ENCODE measurements at places on chromosomes 7 and 10.

- no peak for DNase-seq
Measured at GRCh38 chr7:28570113-28570969, 158.0 kb downstream of the CREB5 start.

GRCh38 chr10:97450828-97451227 is 4.9 kb downstream of the ZDHHC16 start:
- DNase-seq: no peak

GRCh38 chr10:52956861-52957260 is 184.3 kb upstream of the MBL2 start:
- DNase-seq: no peak

- no peak for DNase-seq
Measured at GRCh38 chr10:6564367-6564766, 15.7 kb downstream of the PRKCQ start.

GRCh38 chr10:125817337-125817946 is 5.6 kb downstream of the UROS start:
- DNase-seq: no peak

GRCh38 chr7:14924398-14924797 is 21.8 kb upstream of the DGKB start:
- DNase-seq: no peak

DNA sequence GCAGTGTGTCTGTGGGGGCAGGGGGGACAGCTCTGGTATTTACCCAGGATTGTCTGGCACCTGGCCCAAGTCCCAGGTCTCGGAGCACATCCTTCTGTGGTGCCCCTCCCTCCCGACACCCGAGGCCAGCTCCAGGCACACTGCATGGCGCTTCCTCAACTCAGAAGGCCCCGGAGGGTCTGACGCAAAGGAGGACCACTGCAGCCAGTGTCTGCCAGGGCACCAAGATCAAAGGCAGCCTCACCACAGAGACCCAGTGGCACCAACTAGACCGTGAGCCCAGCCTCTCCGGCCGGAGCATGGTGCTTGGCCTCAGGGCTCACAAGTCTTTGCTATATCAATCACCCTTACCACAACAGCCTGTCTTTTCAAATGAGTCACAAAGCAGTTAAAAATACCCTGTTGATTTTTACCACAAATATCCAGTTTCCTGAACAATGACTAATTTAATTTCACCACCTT is 99.3 kb upstream of the DDC start:
- DNase-seq: no peak

- no peak for DNase-seq
Measured at GRCh38 chr10:110919971-110920881, 822 bp downstream of the SHOC2 start.

- no peak for DNase-seq
Measured at GRCh38 chr7:106050002-106050745, 61.9 kb downstream of the SYPL1 start.

DNA sequence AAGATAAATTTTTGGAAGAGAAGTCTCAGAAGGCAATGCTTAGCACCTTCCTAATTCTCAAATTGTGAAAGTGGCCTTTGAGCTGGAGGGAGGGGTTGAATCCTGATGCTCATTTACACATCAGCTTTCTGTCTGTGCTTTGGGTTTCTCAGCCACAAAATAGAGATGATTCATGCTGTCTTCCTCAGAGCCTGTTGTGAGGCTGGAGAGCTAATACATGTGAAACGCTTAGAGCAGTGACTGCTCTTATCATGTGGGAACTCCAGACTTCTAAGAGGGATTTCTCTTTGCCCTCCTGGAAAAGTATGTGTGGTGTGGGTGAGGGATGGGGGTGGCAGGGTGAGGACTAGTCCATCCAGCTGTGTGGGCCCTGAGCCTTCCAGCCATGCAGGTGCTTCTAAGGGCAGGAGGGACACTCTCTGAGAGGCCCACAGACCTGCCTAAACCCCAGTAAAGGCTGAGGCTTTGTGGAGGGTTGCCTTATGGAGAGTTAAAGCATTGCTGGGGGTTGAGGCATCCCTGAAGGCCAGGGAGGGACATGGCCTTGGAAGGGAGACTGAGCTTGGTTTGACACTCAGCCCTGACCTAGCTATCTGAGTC is 4.8 kb upstream of the EVX1 start:
- no peak for DNase-seq

- DNase-seq: no peak
Measured at GRCh38 chr7:2317556-2318293, 3.5 kb upstream of the SNX8 start.

- no peak for DNase-seq
Measured at GRCh38 chr7:151792086-151792485, 84.8 kb downstream of the PRKAG2 start.

DNA sequence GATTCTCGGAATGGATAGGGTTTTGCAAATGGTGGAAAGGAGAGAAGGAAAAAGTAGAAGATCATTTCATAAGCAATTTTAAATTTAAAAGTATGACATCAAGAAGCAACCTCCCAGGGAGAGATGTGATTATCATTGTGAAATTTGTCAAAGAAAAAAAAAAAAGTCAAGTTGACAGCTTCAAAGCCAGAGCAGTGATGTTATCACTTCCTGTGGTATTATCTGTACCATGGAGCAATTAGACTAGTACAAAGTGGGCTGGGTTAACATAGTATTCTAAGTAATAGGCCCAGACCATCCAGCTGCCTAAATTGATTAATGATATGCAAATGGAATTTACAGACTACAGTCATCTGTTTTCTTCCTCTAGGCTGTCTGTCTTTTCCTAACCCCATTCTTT is 84.0 kb upstream of the NPY start:
- no peak for DNase-seq

DNA sequence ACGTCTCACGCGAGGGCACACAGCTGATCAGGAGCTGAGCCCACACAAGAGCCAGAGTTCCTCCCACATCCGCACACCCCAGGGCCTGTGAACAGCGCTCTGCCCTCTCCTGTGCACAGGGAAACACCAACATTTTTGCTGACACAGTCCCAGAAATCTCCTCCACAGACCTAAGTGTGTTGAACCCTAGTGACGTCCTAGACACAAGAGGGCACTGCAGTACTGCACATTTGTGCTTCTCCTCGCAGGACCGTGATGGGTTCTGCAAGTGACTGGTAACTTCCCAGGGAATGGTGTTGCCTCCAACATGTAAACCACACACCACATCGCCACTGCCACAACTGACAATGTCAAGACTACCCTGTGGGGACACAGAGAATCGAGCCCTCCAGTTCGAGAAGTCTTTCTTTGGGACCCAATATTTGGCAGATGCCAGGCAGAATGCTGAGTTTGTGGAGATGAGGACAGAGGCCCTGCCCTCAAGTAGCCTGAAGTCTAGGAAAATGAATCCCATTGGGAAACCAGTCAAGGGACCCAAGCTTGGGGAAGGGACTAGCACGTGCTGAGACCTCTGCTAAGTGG is 170.3 kb downstream of the PAXIP1 start:
- DNase-seq: no peak

- DNase-seq: peak; percentile 63
Measured at GRCh38 chr7:131027287-131027773, 293.3 kb upstream of the KLF14 start.

DNA sequence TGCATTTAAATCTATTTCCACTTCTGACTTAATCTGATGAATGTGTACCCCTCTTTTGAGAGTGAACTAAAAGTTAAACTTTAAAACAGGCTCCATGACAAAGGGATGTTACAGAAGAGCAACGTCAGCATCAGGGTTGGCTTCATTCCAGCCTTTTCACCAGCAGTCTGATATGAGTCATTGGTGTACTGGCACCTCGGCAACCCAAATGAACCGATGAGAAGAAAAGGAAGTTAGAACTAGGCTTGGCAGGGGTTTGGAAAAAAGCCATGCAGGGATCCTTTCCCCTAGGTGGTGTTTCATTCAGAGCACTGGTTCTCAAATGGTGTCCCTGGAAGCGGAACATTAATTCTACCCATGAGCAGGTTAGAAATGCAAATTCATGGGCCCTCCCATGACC is 53.6 kb downstream of the SEC61G start:
- DNase-seq: no peak

GRCh38 chr10:80861882-80862281 is 324.2 kb downstream of the SH2D4B start:
- no peak for DNase-seq

DNA sequence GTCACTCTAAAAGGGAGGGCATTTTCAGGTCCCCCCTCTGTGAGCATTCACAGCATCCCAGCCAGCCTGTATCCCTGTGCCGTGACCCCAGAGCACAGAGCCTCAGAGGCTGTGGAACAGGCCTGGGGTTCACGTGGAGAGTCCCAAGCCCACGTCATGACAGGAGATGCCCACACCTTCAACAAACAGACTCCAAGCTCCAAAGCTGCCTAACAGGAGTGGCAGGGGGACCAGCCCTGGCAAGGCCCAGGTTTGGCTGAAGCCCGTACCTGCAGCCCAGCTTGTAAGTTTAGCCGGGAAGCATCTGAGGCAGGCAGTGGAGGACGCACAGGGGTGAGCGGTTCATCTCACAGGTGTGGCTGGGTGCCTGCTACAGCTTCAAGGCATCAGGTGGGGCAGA is 33.5 kb downstream of the LHPP start:
- DNase-seq: no peak

DNA sequence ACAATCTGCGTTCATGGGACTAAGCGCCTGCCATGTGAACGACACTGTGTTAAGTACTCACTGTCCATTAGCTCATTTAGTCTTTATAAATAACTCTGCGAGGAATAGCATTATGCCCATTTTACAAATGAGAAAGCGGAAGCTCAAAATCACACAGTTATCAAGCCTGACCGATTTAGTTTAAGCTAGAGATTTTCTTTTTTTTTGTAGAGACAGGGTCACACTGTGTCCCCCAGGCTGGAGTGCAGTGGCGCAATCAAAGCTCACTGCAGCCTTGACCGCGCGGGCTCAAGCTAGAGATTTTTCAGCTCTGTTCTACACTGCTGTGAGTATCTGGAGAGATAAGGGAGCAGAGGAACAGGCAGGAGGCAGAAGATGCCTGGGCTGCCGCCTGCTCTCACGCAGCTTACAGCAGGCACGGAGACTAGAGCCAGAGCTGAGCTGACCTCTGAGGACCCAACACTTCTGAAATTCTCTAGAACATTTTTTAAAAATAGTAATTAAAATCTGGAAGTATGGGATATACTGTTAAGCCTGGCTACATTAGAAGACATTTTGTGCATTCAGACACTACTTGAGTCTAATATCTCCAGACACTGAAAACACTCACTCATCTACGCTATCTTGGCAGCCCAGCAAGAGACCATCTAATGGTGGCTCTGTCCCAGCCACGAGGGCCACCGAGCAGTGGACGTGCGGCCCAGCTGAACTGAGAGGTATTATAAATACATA is 38.7 kb downstream of the GNA12 start:
- no peak for DNase-seq

GRCh38 chr7:7330997-7331396 is 148.7 kb downstream of the C1GALT1 start:
- no peak for DNase-seq

DNA sequence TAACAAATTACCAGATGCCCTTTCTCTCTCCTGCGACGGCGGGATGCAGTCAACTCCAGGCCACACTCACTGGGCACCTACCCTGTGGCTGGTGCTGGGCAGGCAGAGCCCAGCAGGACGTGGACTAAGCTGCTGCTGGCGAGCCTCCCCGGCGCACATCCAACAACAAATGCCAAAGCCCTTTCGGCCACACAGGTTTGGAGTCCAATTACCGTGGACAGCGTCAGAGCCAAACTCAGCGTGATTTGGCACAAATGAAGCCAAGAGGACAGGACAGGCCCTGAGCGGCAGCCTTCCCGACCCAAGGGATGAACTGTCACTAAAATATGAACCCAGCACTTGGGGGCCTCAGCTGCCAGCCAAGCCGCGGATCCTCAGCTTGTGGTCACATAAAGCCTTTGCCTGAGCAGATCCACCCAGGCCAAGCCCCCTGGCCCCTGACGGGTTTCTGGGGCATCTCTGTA is 28.4 kb downstream of the DAGLB start:
- DNase-seq: no peak

GRCh38 chr10:69633673-69634635 is 3.9 kb downstream of the FAM241B start:
- no peak for DNase-seq

DNA sequence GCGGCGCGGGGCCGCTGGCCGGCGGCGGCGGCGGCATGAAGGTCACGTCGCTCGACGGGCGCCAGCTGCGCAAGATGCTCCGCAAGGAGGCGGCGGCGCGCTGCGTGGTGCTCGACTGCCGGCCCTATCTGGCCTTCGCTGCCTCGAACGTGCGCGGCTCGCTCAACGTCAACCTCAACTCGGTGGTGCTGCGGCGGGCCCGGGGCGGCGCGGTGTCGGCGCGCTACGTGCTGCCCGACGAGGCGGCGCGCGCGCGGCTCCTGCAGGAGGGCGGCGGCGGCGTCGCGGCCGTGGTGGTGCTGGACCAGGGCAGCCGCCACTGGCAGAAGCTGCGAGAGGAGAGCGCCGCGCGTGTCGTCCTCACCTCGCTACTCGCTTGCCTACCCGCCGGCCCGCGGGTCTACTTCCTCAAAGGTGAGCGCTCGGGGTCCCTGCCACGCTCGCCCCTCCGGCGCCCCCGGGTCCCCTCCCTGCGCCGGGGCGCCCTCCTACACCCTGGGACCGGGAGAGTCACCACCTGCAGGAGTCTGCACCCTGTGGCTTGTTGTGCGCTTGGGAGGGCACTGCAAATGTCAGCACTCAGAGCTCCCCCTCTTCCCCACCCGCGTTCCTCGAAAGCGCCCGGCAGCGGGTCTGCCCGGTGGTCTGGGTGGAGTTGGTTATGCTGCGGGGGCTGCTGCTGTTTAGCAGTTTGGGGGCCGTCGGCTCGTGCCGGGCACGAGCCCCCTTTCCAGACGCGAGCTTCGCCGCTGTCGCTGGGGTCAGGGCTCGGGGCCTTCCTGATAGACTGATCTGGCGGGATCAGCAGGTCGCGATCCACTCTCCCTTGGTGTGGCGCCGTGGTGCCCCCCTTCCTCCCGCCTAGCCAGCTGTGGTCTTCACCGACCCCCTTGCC is 627 bp downstream of the DUSP5 start:
- DNase-seq: no peak

- peak; percentile 48 for DNase-seq
Measured at GRCh38 chr7:128112781-128113221, 81.6 kb upstream of the LRRC4 start.

- DNase-seq: no peak
Measured at GRCh38 chr7:55240418-55241142, 124.6 kb upstream of the LANCL2 start.

DNA sequence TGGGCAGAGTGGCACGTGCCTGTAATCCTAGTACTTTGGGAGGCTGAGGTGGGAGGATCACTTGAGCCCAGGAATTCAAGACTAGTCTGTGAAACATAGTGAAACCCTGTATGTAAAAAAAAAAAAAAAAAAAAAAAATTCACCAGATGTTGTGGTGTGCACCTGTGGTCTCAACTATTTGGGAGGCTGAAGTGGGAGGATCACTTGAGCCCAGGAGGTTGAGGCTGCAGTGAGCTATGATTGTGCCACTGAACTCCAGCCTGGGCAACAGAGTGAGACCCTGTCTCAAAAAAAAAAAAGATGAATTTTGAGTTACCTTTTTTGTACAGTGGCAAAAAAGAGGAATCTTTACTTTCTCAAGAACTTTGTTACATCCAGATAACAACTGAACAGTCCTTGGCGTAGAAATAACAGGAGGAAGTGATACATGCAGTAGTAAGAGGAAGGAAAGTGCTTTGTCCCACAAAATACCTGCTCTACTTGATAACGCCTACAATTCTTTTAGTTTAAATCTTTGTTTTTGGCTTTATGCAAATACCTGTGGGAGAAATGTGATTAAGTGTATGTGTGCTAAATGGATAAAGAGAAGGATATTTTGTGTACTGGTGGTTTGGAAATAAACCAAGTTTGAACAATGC is 29.3 kb downstream of the SPAG6 start:
- no peak for DNase-seq

All from NCI-H524 treated with DMSO at 0.1 percent for 48 hours (cell line).